ENCODE measurements at places on chromosomes 7 and 10.
A peak's percentile ranks its signal among the peaks of the same experiment; 100 is the strongest.

- DNase-seq: no peak
These were observed 125.9 kb upstream of the SHH start for GRCh38 chr7:155938129-155938528.

- DNase-seq: no peak
These were observed 33.7 kb downstream of the CFAP58 start for GRCh38 chr10:104387130-104387888.

DNA sequence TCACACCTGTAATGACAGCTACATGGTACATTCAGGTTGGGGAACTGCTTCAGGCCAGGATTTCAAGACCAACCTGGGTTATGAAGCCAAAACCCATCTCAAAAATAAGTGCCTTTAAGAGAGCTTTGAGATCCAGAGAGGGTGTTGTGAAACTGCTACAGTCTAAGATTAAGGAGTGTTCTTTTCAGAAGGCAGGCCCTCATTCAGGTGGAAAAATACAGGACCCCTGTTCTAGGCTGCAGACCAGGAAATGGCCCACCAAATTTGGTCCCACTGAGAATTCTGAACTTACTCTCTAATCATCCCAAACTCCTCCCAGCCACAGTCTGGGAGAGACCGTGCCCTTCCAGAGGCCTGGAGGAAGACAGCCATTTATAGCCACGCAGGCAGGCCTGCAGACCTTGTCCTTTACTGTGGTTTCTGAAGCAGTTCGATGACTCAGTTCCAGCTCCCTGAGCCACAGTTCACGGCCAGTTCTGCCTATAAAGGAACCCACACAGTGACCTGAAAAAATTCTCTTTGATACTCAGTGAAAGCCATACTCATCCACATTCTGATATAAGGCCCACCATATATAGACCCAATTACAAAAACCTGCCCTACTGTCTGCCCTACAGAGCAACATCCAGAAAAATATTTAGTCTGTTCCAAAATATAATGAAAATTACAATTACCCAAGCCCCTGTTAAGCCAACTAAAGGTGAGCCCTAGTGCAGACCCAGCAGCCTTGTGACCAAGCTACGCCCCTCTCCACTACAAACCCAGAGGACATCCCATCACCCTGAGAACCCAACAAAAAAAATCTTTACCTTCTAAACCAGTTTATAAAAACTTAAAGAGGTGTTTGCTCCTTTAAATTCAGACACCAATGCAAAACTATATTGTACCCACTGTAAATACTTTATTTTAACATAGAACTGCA, 21.2 kb downstream of the ZNF680 start:
- DNase-seq: no peak

DNA sequence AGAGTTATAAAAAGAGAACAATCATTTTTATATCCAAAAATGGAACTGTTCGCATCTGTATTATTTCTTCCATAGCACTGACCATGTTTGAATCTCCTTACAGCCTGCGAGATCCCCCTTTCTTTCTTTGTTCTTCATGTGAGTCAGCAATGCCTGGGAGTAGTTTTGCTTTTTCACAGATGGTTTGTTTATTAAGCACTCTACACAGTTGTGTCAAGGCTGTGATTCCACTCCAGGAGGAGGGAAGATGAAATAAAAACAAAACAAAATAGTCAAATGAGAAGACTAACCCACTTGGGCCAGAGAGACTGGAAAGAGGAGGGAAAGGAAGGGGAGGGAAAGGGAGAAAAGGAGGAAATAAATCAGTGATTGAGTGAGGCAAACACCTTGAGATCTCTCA, 7.8 kb downstream of the LIPF start:
- no peak for DNase-seq

GRCh38 chr7:129401967-129402860, 32.0 kb upstream of the STRIP2 start:
- no peak for DNase-seq

GRCh38 chr10:28276384-28276783, 26.5 kb downstream of the MPP7 start:
- no peak for DNase-seq

DNA sequence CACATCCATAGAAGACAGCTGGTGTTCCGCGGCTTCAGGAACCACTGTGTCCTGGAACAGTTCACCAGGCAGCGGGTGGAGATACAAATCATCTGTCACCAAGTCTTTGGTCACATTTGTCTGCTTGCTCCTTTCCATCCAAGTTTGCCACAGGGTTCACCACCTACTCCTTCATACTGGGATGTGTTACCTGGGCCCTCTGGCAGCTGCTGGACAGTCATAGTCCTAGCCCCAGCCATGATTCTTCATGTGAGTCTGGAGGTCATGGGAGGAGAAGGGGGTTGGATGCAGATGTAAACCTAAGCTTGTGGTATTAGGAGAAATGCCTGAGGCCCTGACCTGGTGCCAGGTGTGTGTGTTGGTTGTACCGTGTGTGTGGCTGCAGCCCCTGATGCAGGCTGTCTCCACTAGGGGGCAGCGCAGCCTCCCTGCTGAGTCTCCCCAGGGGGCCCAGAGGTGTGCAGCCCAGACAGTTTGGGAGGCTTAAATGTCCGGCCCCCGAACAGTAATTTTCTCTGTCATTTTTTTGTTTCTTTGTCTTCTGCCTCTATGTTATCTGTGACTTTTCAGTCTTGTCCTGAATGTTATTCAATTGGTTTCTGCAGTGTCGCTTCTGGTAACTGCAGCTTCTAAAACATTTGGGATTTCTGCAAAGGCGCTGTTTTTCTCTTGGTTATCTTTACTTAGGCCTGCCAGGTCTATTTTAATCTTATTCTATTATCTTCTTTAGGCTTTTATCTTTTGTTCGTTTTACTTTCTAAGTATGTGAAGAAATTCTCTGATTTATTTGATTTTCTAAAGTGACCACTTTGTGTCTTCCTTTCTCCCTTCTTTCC, 14.8 kb downstream of the NPS start:
- no peak for DNase-seq

DNA sequence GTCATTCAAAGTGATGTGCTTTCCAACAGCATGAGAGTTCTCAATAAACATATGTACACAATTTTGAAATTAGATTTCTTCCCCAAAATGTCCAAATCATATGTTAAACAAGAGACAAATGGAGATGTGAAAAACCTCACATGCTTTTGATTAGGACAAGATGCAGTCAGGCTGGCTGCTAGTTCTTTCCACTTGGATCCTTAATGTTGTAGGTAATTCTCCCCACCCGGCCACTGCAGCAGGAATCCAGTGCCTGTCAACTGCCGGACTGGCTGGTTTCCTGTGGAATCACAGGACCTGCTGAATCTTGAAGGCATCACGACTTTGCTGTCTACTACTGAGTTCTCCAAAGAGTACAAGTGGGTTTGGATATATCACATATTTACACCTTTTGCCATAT, 138.6 kb upstream of the AKR1E2 start:
- DNase-seq: no peak

- no peak for DNase-seq
These were observed 87.7 kb downstream of the TNS3 start for GRCh38 chr7:47493976-47494911.

DNA sequence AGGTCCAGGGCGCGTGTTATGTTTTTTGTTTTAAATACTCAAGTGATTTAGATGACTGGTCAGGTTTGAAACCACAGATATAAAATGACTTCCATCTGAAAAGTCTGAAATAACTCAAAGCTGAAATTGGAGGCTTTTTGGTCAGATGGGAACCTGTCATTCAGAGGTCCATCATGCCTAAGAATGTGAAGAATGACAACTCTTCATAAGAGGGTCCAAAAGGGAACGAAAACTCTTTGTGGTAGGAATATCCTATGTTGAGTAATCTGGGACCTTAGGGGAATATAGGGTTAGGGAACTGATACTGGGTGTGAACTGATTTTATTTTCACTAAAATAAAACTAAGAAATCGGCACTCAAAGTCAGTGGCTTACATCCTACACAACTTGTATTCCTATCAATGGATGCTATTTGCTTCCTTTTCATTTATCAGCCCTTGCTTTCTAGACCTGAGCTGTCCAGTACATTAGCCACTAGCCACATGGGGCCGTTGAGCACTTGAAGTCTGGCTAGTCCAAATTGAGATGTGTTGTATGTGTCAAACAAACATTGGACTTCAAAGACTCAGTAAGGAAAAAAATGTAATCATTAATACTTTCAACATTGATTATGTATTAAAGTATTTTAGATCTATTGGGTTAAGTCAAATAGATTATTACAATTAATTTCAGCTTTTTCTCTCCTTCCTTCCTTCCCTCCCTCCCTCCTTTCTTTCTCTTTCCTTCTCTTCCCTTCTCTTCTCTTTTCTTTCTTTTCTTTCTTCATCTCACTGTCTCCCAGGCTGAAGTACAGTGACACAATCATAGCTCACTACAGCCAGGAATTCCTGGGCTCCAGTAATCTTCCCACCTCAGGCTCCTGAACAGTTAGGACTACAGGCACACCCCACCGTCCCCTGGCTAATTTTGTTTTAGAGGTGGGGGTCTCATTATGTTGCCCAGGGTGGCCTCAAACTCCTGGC, 56.5 kb upstream of the KDM7A start:
- DNase-seq: no peak

- no peak for DNase-seq
These were observed 54.9 kb downstream of the KCNH2 start for GRCh38 chr7:150923196-150923595.

GRCh38 chr10:118792526-118792925, 37.8 kb upstream of the CACUL1 start:
- peak; percentile 1 for DNase-seq

GRCh38 chr10:22344781-22345300, 455 bp upstream of the SPAG6 start:
- DNase-seq: no peak

DNA sequence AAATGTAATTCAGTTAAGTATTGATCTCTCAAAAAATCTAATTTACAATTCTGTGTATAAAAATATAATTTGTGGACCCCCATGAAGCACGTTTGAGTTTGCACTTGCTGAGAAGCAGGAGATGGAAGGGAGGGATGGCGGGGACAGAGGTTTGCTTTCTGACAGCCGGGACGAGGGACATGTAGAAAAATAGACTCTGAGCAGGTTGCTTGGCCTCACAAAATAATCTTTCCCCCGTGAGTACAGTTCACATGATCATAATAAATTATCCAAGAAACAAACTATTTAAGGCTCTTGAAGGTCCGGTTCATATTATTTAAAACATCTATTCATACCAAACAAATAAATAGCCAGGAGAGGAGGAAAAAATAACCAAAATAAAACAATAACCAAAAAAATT, 10.0 kb downstream of the SHH start:
- DNase-seq: no peak

DNA sequence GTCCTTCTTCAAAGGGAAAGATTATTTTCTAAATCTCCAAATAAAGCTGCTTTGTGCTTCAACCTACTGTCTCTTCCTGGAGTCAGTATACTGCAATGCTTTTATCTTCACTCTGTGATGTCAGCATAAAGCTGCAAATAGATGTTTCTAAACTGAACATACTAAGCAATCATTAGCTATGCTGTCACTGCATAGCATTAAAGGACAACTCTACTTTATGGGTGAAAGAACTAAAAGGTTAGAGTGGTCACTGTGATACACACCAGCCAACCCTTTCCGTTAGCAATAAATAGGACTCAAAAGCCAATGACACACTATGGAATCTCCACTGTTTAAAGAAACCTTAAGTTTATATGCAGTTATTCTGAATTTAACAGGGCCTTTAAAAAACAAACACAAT, 1.8 kb downstream of the CCDC186 start:
- no peak for DNase-seq

DNA sequence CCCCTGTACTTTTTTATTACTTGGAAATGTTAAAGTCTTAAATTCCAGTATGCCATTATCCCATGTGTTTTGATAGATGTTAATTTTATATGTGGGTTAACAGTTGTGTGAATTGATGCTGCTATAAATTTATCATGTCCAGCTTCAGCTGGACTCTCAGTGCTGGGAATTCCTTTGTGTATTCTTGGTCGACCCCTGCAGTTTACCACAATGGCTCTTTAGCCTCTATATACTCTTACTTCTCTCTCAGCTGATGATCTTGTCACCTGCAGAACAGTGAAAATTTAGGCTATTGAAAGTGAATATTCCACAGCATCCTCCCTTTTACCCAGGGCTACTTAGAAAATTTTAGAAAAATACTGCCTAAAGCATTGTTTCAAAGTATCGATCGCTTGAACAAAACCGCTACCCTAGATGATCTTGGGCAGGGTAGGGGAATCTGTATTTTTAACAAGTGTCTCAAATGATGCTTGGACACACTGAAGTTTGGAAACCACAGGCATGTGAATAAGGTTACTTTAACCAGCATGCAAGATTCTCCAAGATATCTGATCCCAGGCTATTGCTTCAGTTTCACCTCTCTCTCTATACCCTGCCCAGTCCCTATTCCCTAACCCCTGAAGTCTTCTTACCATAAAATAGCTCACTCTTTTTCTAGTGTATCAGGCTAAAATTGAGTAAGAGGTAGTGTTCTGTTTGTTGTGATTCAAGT, 25.4 kb downstream of the LCOR start:
- DNase-seq: no peak

DNA sequence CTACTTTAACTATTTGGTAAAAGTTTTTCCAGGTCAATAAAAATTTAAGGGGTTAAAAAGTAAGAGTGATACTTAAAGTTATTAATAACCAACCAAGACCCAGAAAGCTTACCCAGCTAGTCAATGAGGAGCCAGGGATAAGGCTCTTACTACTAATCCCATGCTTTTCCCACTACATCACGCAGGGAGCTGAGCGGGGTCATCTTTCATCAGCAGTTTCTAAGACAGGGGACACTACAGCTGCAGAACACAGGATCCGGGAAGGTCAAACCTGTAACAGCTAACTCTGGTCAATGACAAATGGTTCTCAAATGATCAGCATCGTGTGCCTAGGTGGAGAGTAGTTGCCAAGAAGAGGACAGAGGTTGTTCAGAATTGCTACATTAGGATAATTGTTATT, 65.1 kb downstream of the RSU1 start:
- DNase-seq: no peak

DNA sequence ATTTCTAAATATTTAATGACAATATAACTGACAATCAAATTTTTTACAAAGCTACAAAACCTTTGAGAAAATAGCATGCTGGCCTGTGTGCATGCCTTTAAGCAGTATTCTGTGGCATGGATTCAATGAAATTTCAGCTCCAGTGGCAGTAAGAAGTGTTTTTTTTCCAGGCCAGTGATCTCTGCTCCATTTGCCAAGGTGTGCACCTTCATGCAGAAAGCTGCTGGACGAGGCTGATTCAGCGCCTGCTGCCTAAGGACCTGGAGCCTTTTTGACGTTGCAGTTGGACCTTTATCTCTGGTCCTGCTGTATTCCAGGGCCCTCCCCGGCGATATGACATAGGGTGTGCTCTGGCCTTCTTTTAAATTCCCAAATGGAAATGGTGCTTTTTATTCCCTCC, 26.6 kb downstream of the VWC2 start:
- DNase-seq: no peak

DNA sequence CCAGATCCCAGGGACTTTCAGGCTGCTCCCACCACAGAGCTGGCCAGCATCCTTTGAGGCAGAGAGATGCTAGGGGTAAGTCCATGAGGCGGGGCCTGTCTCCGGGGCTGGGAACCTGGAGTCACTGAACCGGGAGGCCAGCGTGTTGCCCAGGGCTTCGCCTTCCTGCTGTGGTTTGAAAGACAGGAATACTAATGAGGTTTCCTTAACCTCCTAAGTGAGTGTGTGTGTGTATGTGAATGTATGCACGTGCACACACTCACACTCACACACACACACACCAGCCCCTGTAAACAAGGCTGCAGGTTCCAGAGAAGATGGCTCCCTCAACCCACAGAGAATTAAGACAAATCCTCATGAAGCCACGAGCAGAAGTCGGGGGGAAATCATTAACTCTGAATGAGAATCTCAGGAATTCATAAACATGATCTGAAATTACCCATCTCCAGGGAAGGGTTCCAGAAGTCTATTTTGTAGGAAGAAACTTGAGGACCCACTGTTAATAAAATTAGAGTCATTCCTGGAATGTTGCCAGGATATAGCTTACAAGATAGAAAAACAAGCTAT, 20.3 kb upstream of the PFKP start:
- DNase-seq: no peak
